ENCODE measurements at places on chromosomes 1 and 21.
A peak's percentile ranks its signal among the peaks of the same experiment; 100 is the strongest.

- DNase-seq, result peak; percentile 17
Observed at GRCh38 chr1:54413295-54413694, 7.1 kb upstream of the SSBP3 start.

GRCh38 chr1:207619871-207620542 is 24.9 kb upstream of the CR1L start:
- peak; percentile 3 for DNase-seq

DNA sequence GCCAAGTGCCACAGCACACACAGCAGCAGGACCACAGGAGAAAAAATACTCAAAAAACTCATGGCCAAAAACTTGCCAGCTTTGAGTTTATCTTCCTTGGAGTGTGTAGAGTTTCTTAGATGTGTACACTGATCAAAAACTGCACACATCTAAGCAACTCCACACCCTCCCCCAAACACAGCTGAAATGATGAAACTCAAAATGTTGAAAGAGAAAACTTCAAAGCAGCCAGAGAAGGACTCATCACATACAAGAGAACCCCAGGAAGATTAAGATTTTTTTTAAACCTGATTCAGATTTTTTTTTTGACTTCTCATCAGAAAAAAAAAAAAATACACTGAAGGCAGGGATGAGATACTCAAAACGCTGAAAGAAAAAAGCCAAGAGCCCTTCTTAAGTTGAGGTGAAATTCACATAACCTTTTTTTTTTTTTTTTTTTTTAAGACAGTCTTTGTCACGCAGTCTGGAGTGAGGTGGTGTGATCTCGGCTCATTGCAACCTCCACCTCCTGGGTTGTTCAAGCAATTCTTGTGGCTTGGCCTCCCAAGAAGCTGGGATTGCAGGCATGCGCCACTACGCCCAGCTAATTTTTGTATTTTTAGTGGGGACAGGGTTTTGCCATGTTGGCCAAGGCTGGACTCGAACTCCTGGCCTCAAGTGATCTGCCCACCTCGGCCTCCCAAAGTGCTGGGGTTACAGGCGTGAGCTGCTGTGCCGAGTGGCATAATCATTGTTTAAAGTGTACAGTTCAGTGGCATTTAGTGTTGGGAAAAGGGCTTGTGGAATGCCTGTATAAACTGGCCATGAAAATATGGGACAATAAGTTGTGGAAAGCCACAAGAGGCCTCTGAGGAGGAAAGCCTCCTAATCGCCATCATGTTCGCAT is 20.9 kb upstream of the PDXK start:
- no peak for DNase-seq

- no peak for DNase-seq
Observed at GRCh38 chr1:184822267-184822666, 67.6 kb upstream of the EDEM3 start.

DNA sequence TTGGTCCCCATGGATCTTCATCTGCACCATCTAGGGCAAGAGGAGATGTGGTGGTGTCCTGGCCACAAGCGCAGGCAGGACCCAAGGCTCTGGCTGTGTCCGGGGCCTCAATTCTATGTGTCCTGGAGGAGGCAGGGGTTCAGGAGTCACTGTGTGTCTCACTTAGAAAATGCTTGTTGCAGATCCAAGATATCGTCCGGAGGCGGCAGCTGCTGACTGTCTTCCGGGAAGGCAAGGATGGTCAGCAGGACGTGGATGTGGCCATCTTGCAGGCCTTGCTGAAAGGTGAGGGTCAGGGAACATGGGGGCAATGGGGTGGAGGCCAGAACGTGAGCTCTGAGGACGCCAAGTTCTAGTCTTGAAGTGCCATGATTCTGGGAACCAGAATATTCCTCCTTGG is 29.1 kb downstream of the TRPM2 start:
- no peak for DNase-seq

- DNase-seq, result no peak
Observed at GRCh38 chr1:218900615-218901014, 273.1 kb upstream of the LYPLAL1 start.

GRCh38 chr1:74504125-74504932 is 8.1 kb downstream of the LRRC53 start:
- peak; percentile 13 for DNase-seq

DNA sequence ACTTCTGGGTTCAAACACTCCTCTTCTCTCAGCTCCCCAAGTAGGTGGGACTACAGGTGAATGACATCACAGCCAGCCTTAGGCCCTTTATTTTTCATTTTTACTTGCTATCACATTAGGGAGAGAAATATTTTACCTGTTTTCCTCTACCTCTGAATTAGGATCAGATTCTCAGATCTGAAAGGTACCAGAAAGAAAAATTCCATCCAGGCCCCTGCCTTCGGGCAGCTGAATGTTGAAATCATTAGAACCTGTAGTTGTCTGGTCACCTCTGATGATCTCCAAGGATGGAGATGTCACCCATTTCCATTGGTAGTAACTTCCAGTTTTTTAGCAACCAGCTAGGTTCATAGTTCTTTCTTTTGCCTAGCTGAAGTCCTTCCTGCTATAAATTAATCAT is 175.6 kb upstream of the TNR start:
- no peak for DNase-seq

DNA sequence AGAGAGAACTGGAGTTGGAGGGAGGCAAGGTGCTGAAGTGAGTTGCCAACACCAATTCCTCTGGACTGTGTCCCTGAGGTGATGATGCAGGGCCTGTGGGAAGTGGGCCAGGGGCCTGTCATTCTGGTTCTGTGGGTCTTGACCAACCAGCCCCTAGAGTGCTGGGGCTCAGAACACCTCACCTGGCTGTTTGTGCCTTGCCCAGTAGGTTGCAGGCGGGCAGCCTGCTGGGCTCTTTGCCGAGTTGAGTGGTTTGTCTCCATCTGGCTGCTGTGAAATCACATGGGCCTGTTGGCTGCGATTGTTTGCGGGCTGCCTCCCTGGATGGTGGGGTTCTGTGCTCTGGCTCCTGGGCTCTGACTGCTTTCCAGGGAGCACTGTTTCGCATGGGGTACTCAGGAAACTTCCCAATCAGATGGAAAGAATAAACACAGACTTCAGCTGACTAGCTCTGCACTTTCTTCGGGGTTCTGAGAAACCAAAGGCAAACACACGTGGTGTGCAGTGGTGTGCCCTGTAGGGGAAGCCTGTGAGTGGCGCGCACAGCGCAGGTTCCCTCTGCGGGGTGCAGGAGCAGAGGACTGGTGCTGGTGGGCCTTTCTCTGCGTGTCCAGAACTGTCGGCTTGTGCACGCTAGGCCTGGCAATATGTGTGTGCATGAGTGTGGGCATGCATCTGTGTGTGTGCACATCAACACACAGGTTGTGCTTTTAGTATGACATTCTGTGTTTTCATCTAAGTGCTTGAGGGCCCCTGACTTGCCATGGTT is 95.1 kb downstream of the RHOU start:
- DNase-seq, result no peak

DNA sequence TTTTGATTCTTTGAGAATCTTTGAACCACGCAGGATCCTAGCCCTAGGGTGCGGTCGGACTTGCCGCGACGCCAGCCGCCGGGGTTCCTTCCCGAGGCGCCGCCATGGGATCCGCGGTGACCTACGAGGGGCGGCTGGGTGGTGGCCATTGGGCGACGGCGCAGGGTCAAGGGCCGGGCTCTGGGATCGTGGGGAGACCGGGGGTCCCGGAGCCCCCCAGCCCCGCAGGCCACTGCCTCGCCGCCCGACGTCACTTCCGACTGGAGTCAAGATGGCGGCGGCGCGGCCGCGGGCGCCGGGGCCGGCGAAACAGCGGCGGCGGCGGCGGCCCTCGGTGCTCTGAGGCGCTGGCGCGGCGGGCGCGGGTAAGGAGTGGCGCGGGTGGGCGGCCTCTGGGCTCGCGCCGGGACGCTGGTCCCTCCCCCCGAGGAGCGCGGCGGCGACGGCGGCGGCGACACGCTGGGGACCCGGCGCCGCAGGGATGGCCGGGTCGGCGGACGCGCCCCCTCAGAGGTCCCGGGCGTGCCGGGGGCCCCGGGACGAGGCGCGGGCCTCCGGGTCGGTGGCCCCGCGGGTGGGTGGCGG is at the start of gene PRDM2:
Gene PRDM2 (plus strand): TSS at position 253 of the 585 bp plus-strand sequence. CDS start 15,418 bp downstream, outside the sequence.
- no peak for DNase-seq

GRCh38 chr1:174535207-174535606 is 87.4 kb downstream of the GPR52 start:
- DNase-seq, result no peak

- peak; percentile 70 for DNase-seq
Observed at GRCh38 chr1:94258873-94259331, 21.5 kb upstream of the ARHGAP29 start.

DNA sequence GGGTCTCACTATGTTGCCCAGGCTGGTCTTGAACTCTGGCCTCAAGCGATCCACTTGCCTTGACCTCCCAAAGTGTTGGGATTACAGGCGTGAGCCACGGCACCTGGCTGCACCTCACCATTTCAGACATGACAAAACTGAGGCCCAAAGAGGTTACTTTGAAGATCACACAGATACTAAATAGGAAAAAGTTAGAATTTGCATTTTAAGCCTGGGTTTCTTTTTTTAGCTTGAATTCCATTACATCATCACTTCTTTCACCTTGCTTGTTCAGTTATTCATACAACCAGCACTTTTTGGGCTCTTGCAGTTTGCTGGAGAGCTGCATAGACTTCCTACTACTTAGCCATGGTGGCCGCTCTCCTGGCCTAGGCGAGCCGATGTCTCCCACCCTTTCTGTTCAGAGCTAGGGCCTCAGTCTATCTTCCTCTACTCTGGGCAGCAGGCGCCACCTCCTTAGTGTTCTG is 16.3 kb upstream of the CD2 start:
- no peak for DNase-seq

- DNase-seq, result no peak
Observed at GRCh38 chr1:7501084-7501491, 270.0 kb upstream of the VAMP3 start.

All from fibroblast of skin of left biceps (primary cell).